Naive B cell (primary cell): ENCODE measurements at places on chromosomes 3 and 15.

DNA sequence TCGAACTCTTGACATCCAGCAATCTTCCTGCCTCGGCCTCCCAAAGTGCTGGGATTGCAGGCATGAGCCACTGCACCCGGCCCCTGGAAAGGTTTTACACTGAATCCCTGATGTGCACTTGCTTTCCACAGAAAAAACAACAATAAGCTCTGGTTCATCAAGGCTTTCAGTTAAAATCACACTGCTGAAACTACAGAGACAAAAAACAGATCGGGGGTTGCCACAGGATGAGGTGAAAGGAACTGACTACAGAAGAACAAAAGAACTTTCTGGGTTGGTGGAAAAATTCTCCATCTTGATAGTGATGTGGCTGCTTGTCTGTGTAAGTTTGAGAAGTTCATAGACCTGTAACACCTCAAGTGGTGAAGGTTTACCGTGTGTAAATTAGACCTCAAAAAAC, 2.9 kb downstream of the RAB43 start:
- DNase-seq, result no peak

DNA sequence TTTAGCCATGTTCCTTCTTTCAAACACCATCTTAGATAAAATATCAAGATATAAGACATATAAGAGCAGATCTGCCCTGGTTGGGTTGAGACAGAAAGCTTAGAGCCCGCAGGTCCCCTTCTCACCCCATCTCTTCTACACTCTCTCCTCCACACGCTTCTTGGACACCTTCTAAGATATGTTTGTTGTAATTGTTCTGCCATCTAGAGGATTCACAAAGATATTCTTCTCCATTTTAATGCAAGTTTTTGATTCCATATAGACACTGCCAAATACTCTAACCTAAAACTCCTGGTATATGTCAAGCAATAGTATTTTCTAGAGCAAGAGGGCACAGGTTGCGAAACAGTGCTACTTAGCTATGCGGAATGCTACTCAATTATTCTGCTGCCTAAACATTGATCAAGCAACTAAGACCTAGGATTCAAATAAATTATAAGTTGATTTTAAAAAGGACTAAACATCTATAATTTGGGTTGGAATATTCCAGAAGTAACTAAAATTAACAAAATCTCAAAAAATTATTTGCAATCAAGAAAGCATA, 6.8 kb downstream of the CHRM5 start:
- no peak for DNase-seq

DNA sequence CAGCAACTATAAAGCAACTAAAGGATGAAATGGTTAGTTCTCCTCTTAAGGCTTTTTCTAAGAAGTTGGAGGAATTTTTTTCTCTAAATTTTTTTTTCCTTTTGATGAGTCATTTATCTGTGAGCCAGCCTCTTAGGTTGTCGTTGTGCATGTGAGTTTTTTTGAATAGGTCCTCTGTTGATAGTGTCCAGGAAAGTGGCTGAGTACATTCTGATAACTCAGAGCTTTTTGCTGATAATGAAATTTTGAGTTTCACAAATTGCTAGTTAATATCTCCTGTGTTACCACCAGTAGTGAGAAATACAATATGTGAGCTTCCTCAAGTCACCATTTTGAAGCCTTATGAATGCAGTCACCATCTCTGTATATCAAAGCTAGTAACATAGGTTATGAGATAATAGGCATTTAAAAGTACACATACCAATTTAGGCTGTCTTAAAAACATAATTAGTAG, 7.1 kb upstream of the LXN start:
- no peak for DNase-seq

GRCh38 chr15:43370310-43370974, 401 bp downstream of the ZSCAN29 start:
- DNase-seq, result peak; percentile 1

DNA sequence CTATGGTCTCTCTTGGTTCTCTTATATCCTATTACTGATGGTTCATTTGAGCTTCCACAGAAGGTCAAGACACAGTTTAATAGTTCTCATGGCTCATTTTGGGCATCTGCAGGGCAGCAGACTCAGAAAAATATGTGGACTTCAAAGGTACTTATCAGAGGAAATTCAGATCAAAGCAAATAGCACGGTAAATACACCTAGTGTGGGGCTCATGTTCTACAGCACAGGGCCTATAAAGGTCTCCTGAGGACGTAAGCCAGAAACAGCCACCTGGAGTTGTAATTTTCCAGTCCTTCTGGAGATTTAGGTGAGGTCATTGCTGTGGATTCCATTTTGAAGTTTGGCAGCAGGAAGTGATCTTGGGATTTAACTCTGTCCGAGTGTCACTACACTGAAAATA, 134.5 kb upstream of the SGO1 start:
- no peak for DNase-seq

GRCh38 chr15:83734487-83734886, 80.6 kb downstream of the ADAMTSL3 start:
- DNase-seq, result no peak

DNA sequence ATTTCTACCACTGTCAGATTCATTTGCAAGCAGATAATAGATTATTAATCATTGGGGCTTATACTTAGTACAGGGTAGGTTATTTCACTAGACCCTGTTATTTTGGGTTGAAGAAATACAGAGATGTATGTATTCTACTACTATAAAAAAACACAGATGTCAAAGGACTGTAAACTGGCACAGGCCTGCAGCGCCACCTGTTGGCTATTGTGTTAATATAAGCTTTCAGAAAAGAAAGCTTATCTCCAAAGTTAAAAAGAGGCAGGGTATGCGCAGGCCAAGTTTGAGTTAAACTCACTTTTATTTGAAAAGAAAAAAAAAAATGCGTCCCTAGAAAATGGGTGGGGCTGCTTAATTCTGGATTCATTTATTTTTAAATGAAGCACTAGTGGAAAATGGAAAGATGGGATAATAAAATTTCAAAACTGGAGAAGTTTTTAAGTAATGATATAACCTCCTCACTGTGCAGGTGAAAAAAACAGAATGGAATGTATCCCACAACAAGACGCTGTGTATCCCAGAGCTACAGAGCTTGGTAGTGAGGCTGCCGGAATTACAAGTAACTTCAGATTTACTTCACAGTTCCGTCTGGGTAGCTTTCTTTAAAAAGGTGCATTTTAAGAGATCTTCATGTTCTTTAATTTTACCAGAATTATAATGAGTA, 407.2 kb upstream of the TGFBR2 start:
- DNase-seq, result peak; percentile 41

GRCh38 chr3:187490366-187490765, 122.2 kb downstream of the RTP4 start:
- DNase-seq, result no peak

- no peak for DNase-seq
Measured at GRCh38 chr3:53260286-53260785, 4.5 kb upstream of the TKT start.

- no peak for DNase-seq
Measured at GRCh38 chr3:171164067-171164465, 137.5 kb upstream of the SLC2A2 start.

DNA sequence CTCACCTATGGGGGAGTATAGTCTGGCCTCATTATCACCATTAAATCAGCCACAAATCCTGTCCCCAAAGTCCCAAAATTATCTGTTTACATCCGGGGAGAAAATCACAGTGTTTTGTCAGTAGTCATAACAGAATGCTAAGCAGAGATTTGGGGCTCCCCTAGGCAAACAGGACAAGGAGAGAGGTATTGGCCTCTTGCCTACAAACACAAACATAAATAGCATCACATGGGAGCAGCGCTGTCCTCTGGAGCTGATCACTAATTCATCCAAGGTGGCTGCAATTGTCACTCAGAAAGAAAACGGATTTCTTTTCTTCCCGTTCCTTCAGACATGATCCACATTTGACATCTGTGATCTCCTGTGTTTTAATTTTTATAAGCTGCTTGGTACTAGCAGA, 1028.1 kb downstream of the NTRK3 start:
- DNase-seq, result no peak

DNA sequence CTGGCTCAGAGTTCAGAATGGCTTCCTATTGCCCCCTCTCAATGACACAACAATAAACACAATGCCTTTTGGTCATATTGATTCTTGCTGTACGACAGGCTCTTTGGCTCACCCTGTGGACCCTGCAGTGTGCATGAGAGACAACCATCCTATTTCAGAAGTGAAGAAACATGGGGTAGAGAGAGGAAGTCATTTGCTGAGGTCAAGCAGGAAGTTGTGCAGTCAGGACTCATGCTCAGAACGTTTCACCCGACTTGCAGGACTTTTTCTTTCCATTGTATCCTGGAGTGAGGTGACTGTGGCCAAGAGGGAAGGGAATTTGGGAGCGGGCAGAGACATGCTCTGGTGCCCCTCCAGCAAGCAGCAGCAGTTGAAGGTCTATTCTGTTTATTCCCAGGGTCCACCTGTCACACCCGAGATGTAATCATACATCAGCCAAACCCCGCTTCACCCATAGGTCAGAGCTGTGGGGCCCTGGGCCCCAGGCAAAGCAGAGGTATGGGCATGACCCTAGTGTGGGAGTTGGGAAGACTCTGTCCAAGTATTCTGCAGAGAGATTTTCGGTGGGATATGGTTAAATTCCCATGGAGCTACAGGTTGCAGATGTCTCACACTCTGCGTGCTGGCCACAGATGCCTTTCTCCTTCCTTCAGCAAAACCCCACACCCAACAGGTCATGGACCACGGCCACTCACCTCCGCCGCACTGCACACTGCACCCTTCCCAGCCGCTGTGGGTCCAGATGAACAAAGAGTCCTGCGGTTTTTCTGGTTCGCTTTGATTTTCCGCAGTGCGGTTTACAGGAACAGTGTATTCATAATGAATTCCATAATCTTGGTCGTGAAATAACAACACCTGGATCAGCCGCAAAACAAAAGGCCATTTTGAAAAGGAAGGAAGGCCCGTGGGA, 290.6 kb downstream of the ADAMTS17 start:
- no peak for DNase-seq

DNA sequence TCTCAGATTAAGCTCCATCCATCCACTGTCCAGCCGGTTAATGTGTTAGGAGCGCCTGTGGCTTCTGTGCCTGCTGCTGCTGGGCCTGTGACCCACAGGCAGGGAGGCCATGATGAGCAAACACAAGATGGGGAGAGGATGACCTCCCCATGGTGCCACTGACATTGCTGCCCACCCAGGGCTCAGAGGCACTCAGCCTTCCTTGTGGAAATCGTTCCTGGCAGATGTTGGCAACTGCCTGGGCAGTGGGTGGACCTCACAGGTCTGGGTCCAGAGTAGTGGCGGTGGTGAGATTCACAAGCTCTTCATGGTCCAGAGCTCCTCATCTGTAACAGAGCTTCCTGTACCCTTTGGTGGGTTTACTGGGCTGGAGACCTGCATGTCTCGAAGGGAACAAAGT, 38.6 kb downstream of the SCN5A start:
- DNase-seq, result no peak

DNA sequence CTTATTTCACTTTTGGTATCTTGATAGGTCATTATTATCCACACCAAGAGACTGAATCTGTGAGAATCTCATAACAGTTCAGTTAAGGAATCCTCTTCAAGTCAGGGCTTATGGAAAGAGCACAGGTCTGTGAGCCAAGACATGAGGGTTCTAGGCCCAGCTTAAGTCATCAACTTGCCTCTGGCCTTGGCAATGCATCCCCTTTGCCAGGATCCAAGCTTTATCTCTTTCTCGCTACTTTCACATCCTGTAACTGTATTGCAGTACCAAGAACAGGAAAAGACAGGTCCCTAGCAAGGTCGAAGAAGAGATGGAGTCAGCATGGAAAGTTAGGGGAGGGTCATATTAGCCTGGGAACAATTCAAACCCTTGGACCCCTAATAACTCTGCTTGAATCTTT, 13.5 kb upstream of the APOD start:
- no peak for DNase-seq

GRCh38 chr3:124786511-124787241, 56.4 kb downstream of the UMPS start:
- no peak for DNase-seq

- no peak for DNase-seq
Measured at GRCh38 chr3:195101927-195102608, 168.9 kb downstream of the XXYLT1 start.

- DNase-seq, result no peak
Measured at GRCh38 chr15:39079296-39079847, 501.5 kb upstream of the THBS1 start.

DNA sequence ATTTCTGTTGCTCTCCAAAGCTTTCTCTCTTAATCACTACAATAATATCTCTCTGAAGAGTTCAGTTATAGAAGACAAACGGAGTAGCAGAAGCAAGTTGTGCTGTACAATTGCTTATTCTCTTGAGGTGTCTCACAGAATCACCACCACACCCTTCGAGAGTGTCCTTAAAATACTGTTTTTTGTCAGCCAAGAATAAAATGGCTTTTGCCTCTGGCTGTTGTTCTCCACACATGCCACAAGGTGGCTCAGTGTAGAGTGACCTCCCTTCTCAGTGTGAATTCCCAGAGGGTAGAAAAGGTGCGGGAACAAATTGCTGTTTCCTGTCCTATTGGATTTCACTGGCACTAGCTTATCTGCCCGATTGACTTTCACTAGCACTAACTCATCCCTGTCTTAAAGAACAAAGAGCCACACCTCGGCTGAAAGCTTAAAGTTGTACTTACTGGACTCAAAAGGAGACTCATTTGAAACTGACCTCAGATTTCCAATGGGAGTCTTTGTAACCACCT, 134.2 kb upstream of the SATB1 start:
- peak; percentile 37 for DNase-seq

GRCh38 chr3:120399372-120399771, 50.2 kb upstream of the LRRC58 start:
- no peak for DNase-seq

GRCh38 chr15:84648539-84648938, 5.5 kb downstream of the WDR73 start:
- DNase-seq, result no peak

GRCh38 chr3:146092230-146092629, 68.8 kb downstream of the PLOD2 start:
- DNase-seq, result no peak

GRCh38 chr15:74835312-74835823, 7.6 kb downstream of the ULK3 start:
- DNase-seq, result peak; percentile 18

GRCh38 chr3:105525531-105525930, 158.8 kb downstream of the ALCAM start:
- no peak for DNase-seq

GRCh38 chr15:57550640-57551039, 41.1 kb upstream of the MYZAP start:
- no peak for DNase-seq
